ENCODE measurements at places on chromosomes 1 and 21.

DNA sequence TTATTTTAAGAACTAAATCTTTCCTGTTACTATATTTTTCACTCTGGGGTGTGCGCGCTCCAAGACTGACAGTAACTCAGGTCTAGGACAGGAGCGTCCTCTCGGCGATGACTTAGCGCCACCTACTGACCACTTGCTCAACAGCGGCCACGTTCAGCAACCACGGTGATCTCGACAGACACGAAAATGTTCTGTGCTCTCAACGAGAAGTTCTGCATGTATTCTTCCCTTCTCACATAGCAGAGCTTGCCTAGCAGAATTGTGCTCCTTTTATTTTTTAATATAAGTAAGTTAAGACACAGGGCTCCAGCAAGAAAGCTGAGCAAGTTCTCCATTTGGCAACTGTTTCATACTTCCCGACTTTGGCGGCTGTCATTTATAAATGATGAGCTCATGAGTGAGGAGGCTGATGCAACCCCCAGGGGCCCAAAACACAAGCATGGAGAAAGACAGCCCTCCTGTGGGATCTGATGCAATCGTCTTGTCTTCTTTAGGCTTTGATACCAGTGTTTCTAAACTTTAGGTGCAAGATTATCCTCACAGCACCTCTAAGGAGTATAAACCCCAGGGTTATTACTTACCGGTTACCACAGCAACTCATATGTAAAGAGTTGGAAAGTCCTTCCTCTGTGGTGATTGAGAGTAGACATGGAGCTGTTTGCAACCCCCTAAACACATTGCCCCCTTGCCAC lies 92.6 kb downstream of the HHIPL2 start:
- peak; percentile 72 for DNase-seq

DNA sequence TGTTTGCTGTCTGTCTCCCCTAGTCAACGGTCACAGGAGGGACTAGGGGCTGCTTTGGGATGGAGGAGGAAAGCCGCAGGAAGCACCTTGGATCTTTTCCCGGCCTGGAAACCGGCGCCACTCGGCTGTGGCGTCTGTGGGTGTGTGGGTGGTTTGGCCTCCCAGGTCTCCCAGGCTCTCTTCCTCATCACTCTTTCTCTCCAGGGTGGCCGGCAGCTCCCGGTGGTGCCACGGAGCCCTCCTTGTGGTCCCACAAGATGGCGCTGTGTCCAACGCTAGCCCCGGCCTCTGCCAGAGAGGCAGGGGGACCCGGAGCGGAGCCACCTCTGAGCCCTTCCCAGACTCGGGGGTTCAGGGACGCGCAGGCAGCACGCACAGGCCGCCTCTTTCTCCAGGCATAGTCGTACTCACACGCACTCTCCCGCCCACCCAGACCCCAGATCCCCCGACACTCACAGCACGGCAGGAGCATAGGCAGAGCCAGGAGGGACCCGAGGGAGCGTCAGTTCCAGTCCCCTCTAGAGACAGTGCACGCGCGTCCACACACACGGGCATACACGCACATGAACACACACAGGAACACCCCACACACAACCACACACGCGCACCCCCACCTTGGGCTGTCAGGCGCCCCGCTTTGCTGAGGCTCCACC lies 31.2 kb downstream of the CDCP2 start:
- peak; percentile 88 for DNase-seq

DNA sequence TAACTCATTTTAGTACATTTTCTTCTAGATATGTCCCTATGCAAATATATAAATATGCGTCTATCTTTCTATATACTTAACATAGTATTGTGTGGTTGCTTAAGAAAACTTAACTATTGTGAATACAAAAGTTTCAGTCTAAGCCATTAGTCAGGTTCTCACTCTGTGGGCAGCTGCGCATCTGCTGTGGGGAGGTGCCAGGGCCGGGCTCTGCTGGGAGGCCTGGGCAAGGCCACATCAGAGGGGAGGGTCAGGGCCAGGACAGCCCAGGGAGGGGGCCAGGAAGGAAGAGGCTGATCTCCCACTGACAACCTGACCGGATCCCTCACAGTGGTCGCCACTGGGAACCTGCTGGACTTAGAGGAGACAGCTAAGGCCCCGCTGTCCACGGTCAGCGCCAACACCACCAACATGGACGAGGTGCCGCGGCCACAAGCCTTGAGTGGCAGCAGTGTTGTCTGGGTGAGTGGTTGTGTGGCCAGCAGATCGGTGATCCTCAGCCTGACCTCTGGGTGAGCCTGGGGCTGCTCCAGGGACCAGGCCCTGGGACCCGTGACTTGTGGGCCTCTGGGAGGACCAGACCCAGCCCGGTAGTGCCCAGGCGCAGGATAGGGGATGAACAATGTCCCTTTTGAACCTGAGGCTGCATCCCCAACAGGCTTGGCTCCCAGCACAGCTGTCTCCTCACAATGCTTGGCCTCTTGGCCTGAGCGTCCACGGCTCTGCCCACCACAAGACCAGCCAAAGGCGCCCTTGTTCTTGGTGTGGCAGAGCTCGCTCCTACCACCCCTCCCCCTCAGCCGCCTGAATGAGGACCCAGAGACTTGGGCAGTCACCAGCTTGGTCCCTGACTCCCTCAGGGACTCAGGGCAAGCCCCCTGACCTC lies 20.2 kb downstream of the LDLRAP1 start:
- DNase-seq = no peak

DNA sequence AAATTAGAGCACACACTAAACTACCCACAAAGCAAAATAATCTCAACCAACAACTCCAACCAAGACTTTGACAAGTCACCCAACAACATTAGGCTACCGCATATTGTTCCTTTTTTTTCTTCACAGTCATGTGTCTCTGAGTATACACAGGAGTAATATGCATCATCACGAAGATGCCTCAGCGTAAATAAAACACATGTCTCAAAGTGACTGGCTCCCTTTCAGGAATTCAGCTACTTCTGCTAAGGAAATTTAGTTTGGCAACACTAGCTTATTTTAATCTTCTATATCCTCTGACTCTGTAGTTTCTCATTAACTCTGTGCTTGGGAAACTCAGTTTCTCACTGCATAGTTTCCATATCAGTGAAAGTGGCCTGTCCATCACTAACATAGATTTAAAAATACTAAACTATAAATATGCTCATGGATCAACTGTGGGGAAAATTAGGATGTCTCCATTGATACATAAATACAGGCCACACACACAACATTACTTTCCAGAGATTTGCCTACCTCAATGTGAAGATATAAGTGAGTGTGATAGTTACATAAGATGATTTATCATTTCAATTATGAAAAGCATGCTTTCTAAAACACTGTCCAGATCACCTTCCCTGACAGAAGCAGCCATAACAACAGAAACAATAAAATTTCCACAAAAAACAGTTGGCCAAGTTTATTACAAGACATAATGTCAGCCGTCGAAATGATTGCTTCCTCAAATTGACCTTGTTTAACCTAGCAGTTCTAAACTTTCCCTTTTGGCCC lies 113.2 kb downstream of the PTGER3 start:
- no peak for DNase-seq

- DNase-seq = peak; percentile 65
These were observed 71.0 kb downstream of the ACTL8 start for GRCh38 chr1:17826165-17826488.

DNA sequence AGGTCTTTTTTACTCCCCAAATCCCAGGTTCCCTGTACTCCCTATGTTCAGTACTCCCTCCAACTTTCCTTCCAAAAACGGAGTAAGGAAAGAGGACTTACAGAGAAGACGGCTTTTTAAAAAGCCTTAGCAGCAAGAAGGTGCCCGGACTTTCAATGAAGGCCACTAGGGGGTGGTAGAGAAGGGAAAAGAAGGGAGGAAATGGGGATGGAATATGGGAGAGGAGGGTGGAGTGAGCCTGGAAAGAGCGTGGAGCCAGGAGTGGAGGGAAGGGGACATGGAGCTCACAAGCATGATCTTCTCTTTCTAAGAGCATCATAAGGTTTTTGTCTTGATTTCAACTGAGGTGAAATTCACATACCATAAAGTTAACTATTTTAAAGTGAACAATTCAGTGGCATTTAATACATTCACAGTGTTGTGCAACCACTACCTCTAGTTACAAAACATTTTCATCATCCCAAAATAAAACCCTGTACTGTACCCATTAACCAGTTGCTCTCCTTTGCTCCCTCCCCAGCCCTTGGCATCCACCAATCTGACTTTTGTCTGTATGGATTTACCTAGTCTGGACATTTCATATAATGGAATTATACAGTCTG lies 129.9 kb downstream of the ZNF281 start:
- DNase-seq = peak; percentile 34

DNA sequence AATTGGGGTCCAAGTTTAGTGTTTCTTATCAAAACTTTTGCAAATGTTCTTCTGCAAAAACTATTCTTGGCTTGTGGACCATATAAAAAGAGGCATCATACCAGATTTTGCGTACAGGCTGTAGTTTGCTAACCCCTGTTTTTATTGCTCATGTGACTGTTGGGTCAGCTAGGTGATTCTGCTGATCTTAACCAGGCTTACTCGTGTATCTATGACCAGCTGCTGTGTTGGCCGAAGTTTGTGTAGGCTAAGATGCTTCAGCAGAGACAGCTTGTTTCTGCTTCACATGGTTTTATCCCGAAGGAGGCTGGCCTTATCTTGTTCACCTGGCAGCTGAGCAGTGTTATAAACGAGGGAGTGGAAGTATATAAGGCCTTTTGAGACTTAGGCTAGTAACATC lies 38.2 kb downstream of the POU2F1 start:
- no peak for DNase-seq

DNA sequence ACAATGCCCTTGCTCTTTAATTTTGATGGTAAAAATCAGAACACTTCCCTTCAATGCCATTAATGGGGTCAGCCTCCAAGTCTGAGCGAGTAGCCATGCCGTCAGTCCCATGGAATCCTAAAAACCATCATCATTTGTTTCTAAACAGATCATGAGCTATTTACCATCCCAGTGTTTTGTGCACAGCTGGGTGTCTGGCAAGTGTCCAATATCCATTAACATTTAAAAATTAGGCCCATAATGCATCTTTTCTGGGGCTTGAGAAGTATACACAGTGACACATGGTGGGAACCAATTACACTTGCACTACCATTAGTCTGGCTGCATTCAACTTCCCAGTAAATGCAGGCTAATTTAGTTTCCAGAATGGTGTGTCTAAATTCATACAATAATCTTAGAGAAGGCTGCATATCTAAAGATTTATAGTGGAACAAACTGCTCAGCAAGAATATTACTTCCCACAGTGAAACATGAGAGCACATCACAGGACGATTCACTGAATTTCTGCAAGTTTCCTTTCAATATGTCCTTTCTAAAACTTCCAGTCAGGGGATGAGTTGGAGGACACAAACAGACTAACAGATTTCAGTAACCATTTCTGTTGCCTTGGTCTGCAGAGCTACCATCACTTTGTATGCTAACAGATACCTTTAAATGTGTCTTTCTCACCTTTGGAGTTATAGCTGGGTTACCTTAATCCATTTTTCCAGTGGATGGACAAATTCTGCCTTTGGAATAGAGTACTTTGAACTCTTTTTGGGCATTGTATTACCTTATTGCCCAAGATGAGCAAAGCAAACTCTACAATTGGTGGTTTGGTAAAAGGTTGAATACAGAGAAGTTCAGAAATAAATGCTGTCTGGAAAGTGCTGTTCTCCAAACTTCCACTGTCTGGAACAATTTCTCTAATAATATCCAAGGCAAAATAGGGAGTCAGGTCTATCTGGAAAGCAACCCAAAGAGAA lies 258.0 kb downstream of the PTBP2 start:
- no peak for DNase-seq

DNA sequence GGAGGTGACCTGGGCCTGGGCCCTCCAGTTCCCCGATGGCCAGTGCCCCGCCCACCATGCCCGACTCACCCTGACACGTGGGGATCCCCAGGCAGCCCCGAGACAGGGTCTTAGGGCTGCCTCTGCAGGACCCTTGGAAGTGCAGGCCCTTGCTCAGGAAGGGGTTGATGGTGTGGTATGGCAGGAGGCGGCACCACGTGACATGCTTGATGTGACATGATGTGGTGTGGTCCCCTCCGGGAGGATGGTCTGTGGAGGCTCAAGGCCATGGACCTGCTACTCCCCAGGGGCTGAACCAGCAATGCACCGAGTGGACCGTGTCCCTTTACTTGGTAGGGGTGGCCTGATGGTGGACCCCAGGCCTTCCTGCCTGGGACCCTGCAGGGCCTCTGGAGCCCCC lies 21.9 kb upstream of the PLCH2 start:
- no peak for DNase-seq

GRCh38 chr1:2300004-2300771 lies 72.1 kb downstream of the SKI start:
- DNase-seq = peak; percentile 93

DNA sequence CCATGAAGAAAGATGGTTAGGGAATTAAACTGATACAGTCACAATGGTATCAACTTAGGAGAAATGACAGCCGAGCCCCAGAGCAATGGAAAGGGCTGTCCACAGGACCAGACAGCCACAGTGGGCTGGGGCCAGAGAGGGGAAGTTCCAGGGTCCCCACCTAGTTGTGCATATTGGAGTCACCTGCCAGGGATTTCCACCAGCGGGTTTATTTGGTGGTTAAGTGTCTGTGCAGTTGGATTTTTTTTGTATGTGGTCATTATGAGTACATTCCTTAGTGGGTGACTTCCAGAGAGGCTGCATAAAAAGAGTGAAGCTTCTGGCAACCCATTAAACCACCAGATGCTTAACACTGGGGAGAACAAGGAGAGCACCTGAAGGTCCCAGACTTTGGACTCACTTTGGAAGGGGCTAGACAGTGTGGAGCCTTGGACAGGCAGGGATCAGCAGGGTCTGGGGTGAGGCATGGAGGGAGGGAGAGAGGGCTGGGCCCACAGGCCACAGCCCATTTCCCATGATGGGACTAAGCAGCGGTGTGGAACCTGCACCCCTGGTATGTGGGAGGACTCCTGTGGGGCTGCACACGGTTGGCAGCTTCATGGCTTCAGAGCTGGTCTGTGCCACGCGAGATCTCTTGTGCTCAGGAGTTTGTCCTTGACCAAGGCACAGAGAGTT lies 7.8 kb upstream of the PTTG1IP start:
- DNase-seq = no peak

GRCh38 chr1:163202833-163203451 lies at the start of gene RGS5:
TSS of gene RGS5 (minus strand) at chr1:163202916. CDS start at chr1:163202835, 81 bp downstream.
- no peak for DNase-seq
